ENCODE measurements at places on chromosomes 1 and 21.

DNA sequence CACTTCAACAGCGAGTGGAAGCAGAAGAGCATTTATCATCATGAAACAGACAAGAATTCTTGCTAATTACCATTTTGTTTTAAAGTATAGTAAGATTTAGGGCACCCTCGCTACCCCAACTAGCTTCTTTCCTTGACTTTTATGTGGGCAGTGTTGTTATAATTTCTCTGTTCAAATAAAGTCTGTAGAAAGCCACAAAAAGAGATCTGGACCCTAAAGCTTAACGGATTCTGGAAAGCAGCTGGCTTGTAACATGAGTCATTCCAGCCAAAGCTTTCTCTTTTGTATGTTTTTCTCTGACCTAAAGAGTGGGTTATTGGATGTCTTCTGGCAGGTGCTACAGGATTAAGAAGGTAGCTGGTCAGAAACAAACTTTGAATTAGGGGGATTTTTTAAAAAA is 37.4 kb downstream of the RUNX1 start:
- DNase-seq: peak; percentile 46

- DNase-seq: no peak
Observed at GRCh38 chr1:25658791-25659431, 42.3 kb downstream of the MAN1C1 start.

DNA sequence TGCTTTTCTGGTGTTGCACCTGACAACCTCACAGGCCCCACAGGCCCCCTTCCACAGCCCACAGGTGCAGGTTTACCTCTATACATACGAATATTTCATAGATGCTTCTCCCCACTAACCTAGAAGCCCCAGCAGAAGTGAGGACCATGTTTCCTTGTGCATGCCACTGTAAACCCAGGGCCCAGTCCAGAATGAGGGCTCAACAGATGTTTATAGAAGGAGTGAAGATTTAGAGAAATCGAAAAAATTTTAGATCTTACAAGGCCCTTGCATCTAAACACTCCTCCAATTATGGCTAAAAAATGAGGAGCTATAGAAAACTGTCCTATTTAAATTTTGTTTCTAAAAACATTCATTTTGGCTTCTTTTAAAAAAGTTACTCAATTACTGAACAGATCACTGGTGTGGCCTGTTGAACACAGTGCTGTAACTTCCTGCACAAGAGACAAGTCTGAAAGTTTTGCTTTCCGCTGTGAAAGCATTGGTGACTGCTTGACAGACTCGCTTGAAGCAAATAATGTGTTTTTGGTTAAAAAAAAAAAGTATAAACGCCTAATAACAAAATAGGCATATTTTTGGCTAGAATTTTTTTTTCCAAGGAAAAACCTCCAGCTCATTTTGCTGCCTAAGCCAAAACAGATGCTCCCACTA is 1.2 kb downstream of the ABCB10 start:
- peak; percentile 34 for DNase-seq

DNA sequence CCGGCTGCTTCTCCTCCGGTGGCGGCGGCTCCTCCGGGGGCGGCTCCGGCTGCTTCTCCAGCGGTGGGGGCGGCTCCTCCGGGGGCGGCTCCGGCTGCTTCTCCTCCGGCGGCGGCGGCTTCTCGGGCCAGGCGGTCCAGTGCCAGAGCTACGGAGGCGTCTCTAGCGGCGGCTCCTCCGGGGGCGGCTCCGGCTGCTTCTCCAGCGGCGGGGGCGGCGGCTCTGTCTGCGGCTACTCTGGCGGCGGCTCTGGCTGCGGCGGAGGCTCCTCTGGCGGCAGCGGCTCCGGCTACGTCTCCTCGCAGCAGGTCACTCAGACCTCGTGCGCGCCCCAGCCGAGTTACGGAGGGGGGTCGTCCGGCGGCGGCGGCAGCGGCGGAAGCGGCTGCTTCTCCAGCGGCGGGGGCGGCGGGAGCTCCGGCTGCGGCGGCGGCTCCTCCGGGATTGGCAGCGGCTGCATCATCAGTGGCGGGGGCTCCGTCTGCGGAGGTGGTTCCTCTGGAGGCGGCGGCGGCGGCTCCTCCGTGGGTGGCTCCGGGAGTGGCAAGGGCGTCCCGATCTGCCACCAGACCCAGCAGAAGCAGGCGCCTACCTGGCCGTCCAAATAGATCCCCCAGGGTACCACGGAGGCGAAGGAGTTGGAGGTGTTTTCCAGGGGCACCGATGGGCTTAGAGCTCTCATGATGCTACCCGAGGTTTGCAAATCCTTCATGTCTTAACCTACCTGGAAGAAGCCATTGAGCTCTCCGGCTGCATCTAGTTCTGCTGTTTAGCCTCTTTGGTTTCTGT is 2.0 kb downstream of the LORICRIN start:
- DNase-seq: peak; percentile 12

DNA sequence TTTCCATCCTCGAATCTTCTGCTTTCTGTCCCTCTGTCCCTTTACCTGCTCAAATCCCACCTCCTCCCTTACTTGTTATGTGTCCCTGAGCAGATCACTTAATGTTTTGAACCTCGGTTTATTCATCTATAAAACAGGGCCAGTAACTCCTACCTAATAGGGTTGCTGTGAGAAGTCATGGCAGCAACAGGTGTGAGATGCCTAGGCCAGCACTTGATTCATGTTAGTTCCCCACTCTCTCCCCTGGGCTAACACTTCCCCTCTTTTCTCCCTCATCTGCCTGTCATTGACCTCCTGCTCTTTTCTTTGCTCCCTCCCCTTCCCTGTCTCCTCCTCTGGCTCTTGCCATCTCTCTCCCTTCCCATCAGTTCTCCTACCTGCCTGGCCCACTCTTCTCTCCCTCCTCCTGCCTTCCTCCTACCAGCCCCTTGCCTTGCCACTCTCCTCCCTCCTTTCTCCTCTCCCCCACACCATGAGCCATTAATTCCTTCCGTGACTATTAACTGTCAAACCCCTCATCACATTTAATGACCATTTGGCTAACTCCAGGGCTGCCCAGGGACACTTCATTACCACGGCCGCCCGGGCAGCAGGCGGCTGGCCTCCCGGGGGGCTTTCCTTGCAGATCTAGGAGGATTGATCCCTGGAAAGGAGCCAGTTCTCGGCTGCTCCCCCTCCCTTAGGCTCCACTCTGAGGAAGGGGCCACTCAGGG is 90.6 kb upstream of the CD1D start:
- no peak for DNase-seq

GRCh38 chr1:236868625-236869467 is 73.8 kb downstream of the MTR start:
- peak; percentile 45 for DNase-seq

GRCh38 chr1:153357853-153358690 is at the start of gene S100A9:
S100A9 (plus strand) TSS chr1:153357854; CDS start chr1:153358284, 430 bp downstream.
- DNase-seq: no peak

DNA sequence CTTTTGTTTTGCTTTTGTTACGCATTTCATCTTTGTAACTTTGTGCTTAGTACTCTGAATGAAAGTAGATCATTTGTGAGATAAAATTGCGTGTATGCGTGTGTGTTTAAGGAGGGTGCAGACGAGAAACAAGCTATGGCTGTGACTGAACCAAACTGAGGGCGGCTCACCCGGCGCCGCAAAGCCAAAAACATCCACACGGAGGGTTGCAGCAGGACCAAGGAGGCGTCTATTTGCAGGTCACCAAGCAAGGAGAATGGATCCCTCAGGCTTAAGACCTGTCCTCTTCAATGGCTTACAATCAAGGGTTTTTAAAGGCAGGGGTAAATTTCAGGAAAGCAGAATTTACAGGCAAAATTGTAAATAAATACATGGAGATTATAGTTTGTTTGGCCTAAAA is 12.8 kb downstream of the GCSAML start:
- DNase-seq: no peak

DNA sequence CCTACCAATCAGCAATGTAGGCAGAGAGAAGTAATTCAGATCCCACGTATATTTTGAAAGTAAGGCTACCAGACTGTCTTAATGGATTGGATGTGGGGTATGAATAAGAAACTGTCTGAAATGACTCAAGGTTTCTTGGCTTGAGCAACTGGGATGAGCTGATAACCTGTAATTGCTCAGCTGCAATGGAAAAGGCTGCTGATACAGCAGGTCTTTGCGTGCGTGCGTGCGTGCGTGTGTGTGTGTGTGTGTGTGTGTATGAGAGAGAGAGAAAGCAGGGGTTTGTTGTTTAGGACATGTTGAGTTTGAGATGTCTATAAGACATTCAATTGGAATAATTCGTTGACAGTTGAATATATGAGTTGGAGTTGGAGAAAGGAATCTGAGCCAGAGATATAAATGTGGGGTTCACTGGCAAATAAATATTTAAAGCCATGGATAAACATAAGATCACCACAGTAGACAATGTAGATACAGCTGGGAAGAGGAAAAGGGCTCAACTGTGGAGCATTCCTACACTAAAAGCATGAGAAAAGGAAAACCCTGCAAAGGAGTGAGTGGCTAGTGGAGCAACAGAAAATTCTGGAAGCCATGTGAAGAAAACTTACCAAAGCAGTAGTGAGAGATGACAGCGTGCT is 72.9 kb downstream of the UCHL5 start:
- no peak for DNase-seq

GRCh38 chr1:163588796-163589195 is 267.0 kb downstream of the NUF2 start:
- no peak for DNase-seq

Measured in CD4-positive, alpha-beta T cell treated with Interleukin-4 for 4 hours (primary cell).